ENCODE measurements at places on chromosomes 13 and 19. TPM values are rescaled to one million over a fixed set of nuclear protein-coding genes. Genes with fewer than 3 reads are reported as not detected.

The OR7G1 gene
- polyA plus RNA-seq = not detected

The FAM216B gene
- not detected for polyA plus RNA-seq

The MBD3L2 gene
- polyA plus RNA-seq = not detected

The NR2F6 gene
- polyA plus RNA-seq = 29.4 TPM

The LGI4 gene
- 2.2 TPM for polyA plus RNA-seq

The LILRA1 gene
- polyA plus RNA-seq = 0.43 TPM

The CPT1C gene
- polyA plus RNA-seq = 8.0 TPM

The COX7A1 gene
- 24.3 TPM for polyA plus RNA-seq

The SPRED3 gene
- polyA plus RNA-seq = 1.1 TPM

The NCR1 gene
- 0.21 TPM for polyA plus RNA-seq

DNA sequence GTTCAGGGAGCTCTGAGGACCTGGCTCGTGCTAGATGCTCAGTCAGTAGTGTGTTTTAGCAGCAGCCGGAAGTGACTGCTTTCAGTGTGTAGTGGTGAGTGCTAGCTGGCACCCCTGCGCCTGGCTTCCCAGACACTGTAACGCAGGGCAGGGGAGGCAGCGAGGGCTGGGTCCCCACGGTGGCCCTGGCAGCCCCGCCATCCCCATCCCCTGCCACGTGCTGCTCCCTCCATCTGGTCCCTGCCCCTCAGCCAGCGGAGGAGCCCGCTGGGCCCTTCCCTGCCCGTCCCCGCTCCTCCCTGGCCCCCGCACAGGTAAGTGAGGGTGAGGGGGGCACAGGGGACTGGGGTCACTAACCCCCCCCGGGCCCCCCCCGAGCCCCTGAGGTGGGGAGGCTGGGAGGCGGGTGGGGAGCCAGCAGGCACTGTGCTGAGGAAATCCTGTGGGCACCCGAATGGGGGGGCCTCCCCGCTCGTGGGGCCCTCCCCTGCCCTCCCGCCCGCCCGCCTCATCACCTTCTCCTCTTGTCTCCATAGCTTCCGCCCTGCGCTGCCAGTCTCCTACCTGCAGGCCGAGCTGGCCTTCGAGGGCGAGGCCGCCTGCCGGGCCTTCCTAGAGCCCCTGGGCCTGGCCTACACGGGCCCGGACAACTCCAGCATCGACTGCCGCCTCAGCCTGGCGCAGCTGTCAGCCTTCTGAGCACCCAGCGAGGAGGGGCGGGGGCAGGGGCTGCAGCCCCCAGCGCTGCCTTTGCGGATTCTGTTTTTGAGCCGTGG, 3.2 kb downstream of the LENG9 start:
- DNase-seq = no peak

DNA sequence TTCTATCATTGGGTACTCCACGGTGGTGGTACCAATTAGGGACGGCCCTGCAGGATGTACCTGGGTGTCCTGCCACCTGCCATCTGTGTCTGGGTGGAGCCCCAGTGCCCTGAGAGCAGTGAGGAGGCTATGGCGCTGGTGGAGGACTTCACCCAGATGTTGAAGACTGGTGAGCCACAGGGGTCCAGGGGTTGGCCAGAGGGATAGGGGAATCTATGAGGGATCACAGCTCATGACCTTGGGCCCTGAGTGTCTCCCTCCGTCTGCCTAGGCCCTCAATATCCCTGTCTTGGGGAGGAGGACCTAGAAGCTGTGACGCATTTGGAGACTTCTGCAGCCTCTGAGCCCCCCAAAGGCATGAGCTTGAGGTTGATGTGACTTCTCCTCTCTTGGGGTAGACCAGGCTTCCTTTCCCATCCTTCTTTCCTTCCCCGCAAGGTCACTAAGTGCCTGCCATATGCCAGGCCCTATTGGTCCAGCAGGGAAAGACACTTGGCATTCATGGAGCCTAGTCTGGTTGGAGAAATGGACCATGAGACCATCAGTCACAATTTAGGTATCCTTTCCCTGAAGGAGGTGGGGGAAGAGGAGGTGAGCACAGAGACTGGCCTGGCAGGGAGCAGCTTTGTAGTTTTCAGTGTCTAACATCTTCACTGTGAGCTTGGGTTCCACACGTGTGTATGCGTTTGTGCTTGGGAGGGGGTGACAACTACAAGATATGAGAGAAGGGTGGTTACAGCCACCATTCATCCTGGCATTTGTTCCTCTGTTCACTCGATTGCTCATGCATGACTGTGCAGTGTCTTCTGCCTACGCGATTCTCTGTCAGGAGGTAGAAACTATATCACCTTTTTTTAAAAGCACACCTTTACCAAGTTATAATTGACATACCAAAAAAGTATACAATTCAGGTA, 5.1 kb upstream of the MZF1 start:
- DNase-seq = no peak

GRCh38 chr19:47699360-47699917, 13.8 kb upstream of the EHD2 start:
- DNase-seq = no peak

DNA sequence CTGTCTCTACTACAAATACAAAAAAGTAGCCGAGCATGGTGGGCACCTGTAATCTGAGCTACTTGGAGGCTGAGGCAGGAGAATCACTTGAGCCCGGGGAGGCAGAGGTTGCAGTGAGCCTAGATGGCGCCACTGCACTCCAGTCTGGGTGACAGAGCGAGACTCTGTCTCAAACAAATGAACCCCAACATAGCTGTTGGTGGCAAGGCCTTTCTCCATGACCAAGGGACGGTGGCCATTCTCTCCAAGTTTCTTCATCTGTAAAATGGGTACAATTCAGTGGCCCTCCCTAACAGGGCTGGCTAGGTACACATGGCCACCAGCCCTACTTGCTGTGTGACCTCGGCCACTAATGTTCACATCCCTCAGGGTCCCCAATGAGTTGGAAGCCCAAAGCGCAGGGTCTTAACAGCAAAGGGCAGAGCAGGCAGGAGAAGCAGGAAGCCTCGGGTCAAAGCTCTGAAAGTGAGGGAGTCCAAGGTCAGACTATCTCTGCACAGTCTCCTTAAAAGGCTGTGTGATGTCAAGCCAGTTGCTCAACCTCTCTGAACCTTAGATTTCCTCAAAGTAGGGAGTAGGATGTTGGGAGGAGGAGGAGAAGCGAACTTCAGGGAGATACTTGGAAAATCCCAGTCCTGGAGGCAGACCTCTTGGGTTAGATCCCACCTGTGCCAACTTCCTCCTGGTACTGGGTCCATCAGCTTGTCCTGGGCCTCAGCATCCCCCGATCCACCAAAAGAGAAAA, 2.7 kb downstream of the JUND start:
- DNase-seq = no peak

GRCh38 chr13:105569816-105570215, 965.6 kb downstream of the EFNB2 start:
- no peak for DNase-seq

GRCh38 chr19:45251452-45252354, 632 bp downstream of the MARK4 start:
- DNase-seq = no peak

GRCh38 chr13:67549331-67549730, 319.2 kb upstream of the PCDH9 start:
- DNase-seq = no peak

- DNase-seq = no peak
These were observed 20.7 kb downstream of the OBI1 start for GRCh38 chr13:78638216-78638615.

- no peak for DNase-seq
These were observed 895 bp downstream of the B3GNT8 start for GRCh38 chr19:41426116-41426841.

DNA sequence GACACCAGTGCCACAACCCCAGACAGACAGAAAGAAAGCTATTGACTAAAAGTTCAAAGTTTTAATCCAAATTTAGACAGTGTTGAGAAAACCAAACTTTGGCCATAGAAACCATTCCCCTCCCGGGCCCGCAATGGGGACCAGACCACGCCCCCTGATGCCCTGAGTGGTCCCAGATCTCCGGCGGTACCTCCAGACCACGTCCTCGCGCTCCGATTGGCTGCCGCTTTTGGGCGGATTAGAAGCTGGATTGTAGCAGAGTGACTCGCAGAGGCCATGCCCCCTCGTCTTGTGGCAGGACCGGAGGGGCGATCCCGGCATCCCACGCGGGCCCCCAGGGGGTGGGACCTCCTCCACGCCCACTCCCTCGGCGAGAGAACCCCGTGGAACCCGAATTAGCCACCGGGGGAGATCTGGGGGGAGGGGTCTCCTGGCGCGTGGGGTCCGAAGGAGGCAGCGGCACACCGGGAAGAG, 797 bp upstream of the HSD17B14 start:
- peak; percentile 47 for DNase-seq

DNA sequence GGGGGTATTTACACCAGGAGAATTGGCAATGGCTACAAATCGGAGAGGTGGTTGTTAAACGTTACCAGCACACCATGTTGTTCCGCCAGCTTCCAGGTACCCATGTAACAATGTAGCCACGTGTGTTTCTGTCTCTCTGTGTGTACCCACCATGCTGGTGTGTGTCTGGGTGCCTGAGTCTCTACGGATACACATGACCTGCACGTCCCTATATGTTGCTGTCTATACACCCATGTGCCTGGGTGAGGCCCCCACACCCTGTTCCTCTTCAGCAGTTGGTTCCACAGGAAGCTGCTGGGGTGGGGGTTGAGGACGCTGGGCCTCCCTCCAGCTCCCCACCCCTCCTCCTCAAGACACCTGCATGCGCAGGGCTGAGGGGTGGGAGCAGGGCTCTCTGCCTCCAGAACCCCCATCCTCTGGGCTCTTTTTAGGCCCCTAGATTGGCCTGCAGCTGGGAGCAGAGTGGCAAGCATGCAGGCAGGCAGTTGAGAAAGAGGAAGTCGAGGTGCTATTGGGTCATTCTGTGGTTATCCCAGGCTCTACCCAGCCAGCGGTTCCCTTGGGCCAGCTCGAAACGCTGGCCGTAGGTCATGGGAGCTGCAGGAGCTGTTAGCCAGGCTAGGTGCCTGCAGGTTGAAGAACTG, at the start of gene ARHGEF18:
Gene ARHGEF18 (plus strand): TSS at position 351 of the 644 bp plus-strand sequence. CDS start 13,954 bp downstream, outside the sequence.
- DNase-seq = no peak

Data from right renal cortex interstitium (tissue), 3 donors.